CD4-positive, alpha-beta T cell treated with Interleukin-15 for 4 hours (primary cell): ENCODE measurements at places on chromosomes 1 and 21.
A peak's percentile ranks its signal among the peaks of the same experiment; 100 is the strongest.

DNA sequence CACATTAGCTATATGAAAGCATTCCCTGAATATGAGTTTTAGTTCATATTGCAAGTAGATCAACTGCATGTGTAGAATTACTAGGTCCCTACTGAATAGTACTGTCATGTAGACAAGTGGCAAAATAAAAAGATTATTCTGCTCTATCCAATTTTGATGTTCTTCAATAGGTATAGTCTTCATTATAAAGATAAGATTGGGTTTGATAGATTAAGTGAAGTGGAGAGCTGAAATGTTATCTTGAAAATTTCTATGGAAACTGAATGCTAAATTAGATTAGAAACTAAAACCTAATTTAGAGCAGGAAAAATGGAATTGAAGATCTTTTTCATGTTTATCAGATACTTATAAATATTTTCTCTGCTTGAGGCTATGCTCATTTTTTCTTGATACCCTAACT lies 1610.0 kb downstream of the BRINP3 start:
- DNase-seq = no peak

DNA sequence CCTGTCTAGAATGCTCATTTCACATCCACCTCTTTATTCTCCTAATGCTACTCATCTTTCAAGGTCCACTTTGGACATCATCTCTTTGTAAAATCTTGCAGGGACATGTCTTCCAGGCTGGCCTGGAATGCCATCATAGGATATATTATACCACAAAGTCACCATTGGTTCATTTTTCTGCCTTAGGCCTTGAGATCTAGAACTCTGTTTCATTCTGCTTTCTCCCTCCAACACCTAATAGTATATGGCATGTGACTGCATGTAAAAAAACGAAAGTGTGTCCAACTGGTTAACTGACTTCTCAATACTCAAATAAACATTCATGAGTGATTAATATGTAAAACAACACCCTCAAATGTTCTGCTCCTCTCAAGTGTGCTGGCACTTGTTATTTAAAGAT lies 84.1 kb downstream of the RGS2 start:
- no peak for DNase-seq

DNA sequence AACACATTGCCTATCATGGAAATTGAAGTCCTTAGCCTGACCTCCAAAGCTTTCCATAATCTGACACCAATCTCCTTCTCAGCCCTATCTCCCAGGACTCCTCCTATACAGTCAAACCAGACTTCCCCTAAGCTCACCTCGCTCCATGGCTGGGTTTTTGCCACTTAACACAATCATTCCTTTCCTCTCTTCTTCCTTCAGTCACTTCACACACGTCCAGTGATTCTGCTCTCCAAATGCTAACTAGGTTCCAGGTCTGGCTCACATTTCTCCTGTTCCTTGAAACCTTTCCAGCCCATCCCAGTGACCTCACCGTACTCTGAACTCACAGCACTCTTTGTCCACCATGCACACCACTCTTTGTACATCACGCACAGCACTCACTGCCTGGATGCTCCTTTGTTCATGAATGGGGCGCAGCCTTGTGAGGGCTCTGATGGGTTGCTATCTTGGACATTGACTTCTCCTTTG lies 98.4 kb downstream of the GLUL start:
- DNase-seq = no peak

GRCh38 chr1:54135436-54136120 lies 17.2 kb downstream of the CDCP2 start:
- DNase-seq = no peak

- DNase-seq = no peak
These were observed 169.3 kb downstream of the ST6GALNAC5 start for GRCh38 chr1:77036560-77036959.

- DNase-seq = no peak
These were observed 49.3 kb downstream of the VWA5B1 start for GRCh38 chr1:20339811-20340457.

DNA sequence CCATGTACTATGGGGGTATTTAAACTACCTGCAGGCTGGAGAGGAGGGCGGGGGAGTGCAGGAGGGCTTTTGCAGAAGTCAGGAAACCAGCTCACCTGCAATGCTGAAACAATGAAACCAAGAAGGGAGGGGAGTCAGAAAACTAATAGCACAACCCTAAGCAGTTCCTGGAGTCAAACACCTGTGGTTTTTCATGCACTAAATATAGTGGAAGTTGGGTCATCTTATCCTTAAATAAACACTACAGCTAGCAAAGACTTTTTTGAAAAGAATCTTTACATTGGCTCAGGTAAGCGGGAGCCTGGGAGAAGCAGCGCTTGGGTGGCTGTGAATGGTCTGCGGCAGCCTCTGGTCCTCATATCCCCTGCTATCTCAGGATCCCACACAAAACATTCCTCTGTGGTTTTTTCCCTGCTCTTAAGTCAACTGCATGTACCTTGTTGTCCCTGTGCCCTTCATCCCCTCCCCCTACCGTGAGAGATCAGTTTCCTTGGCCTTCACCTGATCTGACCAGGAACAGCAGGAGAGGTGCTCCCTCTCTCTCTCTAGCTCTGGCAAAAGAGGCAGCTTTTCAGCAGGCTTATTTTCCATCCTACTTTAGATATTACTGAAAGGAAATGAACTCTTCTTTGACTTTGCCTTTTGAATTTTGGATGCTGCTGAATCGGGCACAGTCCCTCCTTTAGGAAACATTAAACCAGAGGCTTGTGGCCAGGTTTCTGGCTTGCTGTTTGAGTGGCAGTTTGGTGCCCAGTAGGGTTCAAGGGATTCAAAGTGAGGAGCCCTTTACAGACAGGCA lies 26.6 kb downstream of the TENT5C start:
- no peak for DNase-seq

DNA sequence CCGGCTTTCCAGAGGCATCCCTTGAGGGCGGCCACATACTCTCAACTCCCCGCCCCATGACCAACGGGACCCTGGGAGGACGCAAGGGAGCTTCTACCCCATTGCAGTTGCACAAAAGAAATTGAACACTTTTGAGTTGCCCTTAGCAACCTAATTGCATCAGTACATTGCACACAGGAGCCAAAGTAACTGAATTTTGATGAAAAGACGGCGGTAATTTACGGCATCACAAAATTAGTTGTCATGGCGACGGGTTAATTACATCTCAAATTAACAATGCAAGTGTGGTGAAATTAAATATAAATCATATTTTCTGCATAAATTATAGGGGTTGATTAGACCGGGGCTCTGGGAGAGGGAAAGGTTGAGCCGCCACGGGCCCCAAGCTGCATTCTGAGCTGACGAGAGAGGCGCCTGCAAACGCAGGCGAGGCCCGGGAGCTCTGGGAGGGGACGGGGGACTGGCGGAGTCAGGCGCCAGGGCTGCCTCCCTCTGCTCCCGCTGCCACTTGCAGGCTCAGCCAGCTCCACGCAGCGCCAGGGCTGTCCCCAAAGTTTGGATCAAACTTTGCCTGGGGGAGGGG lies 61.4 kb downstream of the CASZ1 start:
- DNase-seq = no peak

DNA sequence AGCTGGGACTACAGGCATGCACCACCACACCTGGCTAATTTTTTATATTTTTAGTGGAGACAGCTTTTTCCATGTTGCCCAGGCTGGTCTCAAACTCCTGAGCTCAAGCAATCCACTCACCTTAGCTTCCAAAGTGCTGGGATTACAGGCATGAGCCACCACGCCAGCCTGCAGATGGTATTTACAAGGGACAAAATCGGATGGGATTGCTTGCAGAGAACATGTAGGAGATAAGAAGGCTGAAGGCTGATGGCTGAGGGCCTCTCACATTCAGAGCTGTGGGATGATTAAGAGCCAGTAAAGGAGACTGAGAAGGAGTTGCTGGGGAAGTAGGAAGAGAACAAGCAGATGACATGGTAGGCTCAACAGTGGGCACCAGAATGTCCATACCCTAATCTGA lies 24.0 kb upstream of the QSOX1 start:
- DNase-seq = no peak

- peak; percentile 41 for DNase-seq
These were observed 30.9 kb upstream of the TAL1 start for GRCh38 chr1:47262787-47263413.

DNA sequence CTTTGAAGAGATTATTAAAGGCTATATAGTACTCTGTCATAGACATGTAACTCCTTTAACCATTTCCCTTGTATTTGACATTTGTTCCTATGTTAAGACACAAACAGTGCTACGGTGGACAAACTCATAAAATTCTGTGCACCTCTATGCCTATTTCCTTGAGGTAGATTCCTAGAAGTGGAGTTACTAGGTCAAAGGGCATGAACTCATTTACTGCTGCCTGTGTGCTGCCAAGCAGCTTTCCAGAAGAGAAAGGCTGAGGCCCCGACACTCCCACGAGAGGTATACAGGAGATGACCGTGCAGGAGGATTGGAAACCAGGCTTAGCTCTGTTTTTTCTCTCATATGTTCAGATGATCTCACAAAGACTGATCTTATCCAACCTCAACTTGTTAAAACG lies 34.4 kb upstream of the TENT5C start:
- DNase-seq = no peak

- DNase-seq = no peak
These were observed 3.4 kb upstream of the GRIK3 start for GRCh38 chr1:37037690-37038089.

- DNase-seq = no peak
These were observed 27.9 kb downstream of the EDARADD start for GRCh38 chr1:236421850-236422516.

- no peak for DNase-seq
These were observed 40.9 kb upstream of the SIK1 start for GRCh38 chr21:43467785-43468184.

- DNase-seq = no peak
These were observed 400.5 kb downstream of the MATN1 start for GRCh38 chr1:30322859-30323257.

DNA sequence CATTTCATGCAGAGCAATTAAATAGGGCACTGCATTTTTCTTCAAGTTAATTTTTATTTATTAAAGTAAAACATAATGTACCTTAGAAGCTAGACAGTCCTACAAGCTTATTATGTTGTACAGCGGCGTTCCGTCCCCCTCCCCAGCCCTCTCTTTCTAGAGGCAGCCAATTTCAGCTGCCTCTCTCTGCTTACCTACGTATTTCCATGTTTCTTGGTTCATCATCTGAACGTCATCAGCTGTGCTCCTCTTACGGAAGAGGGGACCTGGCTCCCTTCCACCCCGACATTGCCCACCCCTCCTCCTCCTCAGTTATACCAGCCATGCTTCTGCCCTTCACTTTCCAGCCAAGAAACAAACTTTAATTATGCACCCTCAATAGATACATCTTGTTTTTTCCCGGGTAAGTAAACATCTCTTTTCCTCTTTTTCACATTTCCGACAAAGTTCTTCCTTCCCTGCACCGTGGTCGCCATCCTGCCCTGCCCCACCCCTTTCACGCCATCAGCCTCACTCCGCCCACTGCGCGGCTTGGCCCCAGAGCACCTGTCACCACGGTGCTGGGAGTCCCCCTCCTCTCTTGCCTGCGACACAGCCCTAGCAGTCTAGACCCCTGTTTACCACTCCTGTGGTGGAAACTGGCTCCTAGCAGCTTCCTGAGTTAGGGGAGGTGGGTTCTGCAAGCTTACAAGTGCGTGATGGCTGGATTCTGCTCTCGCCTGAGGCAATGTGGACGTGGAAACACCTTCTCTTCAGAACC lies 57.9 kb downstream of the SLC37A1 start:
- no peak for DNase-seq

DNA sequence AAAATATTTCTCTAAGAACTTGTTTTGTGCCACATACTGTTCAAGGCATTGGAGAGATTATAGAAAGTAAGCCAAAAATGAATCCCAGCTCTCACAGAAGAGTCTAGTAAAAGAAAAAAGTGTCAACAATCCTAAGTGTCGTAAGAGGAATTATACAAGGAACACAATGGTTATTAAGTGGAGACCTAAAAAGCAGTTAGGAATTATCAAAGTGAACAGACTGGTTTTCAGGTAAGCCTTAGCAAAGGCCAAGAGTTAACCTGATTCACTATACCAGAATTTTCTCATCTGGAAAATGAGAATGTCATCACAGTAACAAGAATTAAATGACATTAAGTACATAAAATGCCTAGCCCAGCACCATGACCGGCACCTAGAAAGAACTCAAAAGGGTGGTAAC lies 15.6 kb downstream of the SERBP1 start:
- DNase-seq = no peak

DNA sequence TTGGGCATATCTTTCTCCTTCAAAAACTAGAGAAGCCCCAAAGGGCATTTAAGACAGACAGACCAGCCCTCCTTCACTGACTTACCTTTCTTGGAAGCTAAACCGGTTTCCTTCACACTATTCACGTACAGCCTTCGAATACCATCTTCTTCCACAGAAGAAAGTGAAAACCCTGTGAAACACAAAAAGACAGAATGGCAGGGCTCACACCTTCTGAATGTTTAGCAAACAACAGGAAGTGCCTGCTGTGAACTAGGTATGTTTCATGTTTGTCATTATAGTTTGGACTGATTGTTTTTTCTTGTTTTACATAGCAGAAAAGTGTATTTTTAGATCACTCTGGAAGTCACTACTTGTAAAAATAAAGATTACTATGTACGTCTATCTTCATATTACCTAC lies 148.6 kb upstream of the KRTAP19-8 start:
- DNase-seq = peak; percentile 54

DNA sequence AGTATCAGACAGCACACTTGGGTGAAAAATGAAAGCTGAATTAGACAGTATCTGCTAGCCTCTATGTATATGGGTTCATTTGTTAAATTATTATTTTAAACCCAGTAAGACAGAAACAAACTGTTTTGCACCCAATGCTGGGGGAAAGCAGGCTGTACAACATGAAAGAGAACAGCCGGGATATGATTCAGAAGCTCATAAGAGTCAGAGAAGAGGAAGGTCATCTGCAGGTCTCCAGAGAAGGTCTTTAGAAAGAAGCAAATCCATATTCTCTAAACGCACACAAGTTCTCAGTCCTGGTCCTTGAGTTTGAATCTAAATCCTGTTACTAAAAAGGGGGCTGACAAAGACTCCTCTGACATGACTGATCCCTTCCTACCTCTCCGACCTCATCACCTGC lies 155.1 kb downstream of the SIPA1L2 start:
- no peak for DNase-seq

GRCh38 chr1:201648907-201649721 lies 110.2 kb downstream of the NAV1 start:
- no peak for DNase-seq

DNA sequence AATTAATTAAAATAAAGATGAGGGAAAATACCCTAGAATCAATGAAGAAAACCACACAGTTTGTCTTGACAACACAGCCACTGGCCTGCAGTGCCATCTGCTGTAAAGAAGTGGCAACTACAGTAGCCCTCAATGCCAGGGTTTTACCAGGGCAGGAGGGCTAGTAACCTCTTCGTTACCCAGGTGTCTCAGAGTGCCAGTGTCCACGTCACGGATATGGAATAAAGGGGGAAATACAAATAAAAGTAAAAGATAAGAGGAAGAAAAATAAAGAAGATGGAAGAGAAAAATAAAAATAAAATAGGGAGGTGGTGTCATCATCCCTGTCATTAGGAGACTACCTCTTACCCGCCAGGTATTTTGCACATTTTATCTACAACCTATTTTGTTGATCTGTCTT lies 14.2 kb upstream of the SLC44A3 start:
- DNase-seq = peak; percentile 55

DNA sequence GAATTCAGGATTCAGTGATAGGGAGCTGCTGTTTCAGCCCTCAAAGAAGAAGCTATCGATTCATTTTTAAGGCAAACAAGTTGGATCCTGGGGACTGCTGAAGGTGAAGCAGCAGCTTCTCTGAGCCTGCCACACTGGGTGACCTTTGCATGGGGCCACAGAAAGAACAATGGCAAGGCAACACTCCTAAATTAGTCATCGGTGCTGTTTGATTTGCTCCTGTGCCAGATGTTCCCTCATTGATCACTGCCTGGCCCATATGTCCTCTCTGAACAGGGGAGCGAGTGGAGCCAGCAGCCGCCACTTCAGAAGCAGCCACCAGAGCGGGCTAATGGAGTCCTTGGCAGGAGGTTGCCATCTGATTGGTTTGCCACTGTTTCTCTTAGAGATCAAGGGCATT lies 391.5 kb downstream of the NTNG1 start:
- no peak for DNase-seq
